NCI-H2029 (cell line): ENCODE measurements at places on chromosomes 13 and 19.
A peak's percentile ranks its signal among the peaks of the same experiment; 100 is the strongest.

DNA sequence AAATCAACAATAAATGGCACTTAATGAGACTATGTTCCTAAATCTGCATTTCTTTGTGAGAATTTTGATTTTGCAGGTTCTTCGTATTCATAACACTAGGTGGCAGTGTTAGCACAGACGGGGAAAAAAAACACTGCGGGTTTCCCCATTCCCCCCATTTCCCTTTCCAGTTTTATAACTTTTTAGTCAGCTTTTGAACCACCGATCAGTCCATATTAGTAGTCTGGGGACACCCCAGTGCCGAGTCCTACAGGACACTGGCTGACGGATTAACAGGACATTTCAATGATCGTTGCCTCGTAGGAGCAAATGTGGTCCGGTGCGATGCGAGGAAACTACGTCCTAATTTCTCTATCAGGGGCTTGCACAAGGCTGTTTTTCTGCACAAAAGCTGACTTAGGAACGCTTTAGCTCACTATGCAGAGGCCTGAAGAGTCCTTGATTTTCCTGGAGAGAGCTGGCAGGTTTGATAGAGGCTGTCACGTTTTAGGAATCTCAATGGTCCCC is 234.3 kb downstream of the LMO7 start:
- DNase-seq = no peak

DNA sequence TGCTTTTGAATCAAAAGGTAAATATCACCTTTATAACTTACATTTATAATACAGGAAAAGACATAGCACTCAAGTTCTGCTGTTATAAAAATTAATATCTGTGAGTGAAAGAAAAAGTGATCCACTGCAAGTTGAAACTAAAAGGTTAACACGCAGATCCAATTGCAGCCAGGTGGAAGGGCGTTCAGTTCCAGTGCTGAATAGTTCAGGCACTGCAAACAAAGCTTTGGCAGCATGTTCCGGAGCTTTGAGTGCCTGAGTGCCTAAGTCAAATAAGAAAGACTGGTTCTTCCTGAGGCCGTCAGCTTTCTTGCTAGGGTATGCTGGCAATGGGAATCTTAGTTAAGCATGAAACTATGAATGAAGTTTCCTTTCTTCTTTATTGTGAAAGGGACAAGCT is 200.3 kb downstream of the LMO7 start:
- DNase-seq = peak; percentile 46

DNA sequence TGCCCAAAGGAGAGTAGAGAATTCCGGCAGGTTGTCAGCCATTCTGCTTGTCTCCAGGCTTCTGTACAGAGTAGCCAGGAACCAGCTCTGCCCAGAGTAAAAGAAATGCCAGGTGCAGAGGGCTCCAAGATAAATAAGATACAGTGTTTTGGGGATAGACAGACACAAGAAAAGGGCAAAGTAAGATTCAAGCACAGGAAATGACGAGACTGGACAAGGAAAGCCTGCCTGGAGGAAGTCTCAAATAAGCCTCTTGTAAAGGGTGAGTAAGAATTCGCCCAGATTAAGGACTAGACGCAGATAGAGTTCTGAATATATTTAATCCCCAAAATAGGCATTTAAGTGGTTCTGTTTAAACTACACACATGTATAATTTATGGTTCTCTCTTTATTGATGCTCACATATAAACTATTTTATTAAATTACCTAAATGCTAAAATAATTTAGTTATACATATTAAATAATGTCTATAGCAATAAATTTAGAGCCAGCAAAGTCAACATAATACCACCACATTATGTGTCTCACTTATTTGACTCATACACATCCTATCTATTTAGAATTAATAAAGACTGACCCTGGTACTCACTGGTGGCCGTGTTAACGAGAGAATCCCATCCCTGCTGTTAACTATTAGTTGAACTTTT is 98.4 kb upstream of the RAP2A start:
- DNase-seq = no peak

DNA sequence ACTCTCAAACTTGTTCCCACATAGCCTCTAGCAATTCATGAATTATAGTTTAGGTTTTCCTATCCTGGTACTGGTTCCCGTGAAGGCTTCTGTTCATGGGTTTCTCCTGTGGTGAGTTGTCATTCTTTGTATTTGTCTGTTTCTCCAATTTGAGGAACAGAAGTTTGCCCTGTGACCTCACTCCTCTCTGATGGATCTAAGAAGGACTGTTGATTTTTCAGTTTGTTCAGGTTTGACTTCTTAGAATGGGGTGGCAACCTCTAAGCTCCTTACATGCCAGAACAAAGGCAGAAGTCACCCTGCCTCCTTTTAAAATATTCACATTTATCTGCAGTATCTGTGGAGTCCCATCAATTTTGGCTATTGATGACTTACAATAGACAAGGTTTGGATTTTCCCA is 354.0 kb downstream of the SPRY2 start:
- DNase-seq = no peak

DNA sequence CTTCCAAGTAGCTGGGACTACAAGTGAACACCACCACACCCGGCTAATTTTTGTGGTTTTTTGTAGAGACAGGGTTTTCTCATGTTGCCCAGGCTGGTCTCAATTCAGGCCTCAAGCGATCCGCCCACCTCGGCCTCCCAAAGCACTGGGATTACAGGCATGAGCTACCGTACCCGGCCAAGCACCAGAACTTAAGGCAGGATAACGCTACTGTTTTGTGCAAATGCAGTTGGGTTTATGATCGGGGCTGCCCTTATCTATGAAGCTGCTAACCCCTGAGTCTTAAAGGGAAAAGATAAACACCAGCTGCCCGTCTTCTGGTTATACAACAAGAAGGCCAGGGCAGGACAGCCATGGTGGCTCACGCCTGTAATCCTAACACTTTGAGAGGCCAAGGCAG is 12.6 kb upstream of the TM6SF2 start:
- DNase-seq = no peak

GRCh38 chr13:94702181-94703041 is 9.9 kb downstream of the SOX21 start:
- DNase-seq = no peak

GRCh38 chr19:6030214-6030507 is 52.2 kb upstream of the RANBP3 start:
- no peak for DNase-seq

DNA sequence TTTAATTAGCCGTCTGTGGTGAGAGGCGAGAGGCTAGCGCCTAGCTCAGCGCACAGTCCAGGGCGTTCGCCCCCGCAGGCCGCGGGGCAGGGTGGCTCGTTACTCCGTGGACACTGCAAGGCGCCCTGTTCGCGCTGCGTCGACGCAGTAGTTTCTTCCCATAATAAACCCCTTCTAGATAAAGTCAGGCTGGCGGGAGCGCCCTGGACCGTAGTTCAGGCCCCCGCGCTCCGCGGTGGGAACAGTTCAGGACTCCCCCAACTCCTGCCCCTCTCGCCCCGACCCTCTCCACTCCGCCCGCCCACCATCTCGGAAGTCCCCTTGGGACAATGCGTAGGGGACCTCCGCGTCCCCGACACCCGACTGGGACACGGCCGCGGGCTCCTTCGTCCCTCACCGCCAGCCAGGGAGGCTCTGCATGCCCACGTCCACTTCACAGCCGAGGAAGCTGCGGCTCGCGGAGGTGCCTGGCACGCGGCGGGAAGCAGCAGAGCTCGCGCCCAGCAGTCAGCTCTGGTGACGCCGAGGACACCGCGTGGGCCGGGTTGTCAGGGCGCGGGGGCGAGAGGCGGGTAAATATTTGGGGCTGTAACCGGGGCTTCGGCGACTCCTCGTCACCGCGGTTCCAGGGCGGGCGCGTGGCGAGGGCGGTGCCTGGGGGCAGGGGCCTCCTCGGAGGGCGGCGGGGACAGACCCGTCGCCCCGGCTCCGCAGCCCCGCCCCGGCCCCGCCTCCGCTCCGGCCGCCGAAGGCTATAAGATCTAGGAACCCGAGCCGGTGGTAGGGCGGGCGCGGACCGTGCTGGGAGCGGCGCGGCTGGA is at the start of gene RGCC:
TSS of gene RGCC (plus strand) at position 783 of the 821 bp plus-strand sequence. CDS start 158 bp downstream, outside the sequence.
- DNase-seq = peak; percentile 3

DNA sequence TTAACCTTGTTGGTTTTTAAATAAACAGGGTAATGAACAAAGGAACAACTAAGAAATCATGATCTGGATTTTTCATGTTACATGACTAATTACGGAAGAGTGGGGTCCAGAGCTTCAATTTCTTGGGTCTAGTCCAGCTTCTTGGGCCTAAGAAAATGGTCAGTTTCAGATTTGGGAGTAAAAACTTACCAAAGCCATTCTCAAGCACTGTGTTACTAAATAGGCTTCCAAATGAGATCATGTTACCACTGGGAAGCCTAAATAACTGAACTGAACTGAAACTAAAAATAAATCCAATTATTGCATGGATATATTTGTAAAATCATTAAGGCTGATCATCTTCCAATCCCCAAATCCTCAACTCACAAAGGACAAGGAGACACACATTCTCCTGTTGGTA is 13.9 kb downstream of the TBC1D4 start:
- DNase-seq = no peak

- DNase-seq = no peak
These were observed 178.8 kb downstream of the KCTD12 start for GRCh38 chr13:76707360-76707759.

DNA sequence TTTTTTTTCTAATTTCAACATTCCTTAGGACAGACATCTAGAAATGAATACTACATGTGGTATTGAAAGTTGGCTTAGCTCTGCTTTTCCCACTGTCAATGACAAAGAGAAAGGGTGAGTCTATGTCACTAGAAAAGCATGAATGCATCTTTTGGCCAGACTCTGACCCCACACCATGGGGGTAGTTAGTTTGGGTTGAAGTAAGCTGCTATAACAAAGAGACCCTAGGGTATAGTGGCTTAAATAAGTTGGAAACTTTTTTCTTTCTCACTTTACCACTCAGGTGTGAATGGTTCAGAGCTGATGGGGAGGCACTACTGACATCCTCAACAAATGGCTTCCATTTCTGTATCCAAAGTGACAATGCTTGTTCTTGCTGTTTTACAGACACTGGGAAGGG is 161.5 kb downstream of the DLEU7 start:
- DNase-seq = no peak

GRCh38 chr13:102141625-102142472 is 260.0 kb downstream of the FGF14 start:
- DNase-seq = no peak

DNA sequence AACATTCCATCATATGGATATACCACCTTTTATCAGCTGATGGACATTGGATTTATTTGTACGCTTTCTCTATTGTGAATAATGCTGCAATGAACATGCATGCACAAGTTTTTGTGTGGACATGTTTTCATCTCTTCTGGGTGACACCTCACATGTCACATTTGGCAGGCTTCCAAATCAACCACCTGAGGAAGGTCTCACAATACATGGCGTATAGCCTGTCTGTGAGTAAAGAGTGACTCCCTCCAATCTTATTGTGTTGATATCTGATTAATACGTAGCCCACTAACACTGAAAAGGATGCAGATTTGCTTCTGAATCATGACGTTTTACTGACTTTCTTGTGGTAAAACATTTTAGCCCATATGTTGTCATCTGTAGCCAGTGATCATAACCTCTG is 61.1 kb downstream of the SLC15A1 start:
- no peak for DNase-seq

GRCh38 chr19:19554074-19555023 is 16.3 kb downstream of the CILP2 start:
- DNase-seq = peak; percentile 31
